ENCODE measurements at places on chromosomes 13 and 19.

GRCh38 chr19:41133260-41133659 lies 19.0 kb downstream of the CYP2F1 start:
- DNase-seq = no peak

- DNase-seq = no peak
Observed at GRCh38 chr13:77740931-77741596, 43.6 kb downstream of the SLAIN1 start.

DNA sequence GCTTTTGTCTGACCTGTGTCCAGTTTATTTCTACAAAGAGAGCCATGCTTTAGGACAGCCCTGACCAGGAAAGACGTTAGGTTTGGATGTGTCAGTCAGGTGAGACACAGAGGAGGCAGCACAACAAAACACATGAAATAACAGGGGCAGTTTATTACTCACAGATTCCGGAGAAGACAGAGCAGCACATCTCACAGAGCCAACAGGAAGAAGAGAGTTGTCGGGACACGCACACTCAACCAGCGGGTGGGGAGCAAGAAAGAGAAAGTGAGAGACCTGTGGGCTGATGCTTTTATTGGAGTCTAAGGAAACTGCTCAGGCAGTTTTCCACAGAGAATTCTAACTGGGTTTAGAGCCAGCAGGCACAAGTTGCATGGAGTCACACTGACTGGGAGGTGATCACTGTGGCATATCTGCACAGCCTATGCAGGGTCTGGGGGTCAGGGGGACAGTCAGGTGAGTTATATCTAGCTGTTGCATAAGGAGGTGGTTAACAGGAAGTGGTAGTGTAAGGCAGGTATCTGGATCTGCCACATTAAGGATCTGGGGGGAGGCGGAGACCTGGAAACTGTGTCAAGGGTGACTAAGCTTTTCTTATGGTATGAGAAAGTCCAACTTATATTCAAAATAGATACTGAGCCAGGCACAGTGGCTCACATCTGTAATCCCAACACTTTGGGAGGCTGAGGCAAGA lies 24.1 kb upstream of the CEACAM20 start:
- no peak for DNase-seq

DNA sequence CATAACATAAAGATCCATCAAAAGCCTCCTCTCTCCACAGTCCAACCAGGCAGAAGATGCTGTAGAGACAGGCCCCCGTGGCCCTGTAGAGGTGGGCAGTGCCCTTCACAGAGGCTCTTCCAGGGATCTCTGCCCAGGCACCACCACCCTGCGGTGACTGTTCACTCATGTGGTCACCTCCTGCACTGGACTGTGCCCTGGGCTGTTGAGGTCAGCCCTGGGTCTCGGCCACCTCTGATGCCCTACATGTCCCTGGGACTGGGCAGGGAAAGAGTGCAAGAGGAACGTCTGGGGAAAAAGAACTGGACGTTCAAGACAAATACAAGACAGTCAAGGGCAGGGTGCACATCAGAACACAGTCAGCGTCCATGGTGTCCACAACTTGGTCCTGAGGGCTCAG lies 22.3 kb downstream of the PEPD start:
- no peak for DNase-seq

GRCh38 chr13:32297206-32297605 lies 18.0 kb downstream of the ZAR1L start:
- no peak for DNase-seq

DNA sequence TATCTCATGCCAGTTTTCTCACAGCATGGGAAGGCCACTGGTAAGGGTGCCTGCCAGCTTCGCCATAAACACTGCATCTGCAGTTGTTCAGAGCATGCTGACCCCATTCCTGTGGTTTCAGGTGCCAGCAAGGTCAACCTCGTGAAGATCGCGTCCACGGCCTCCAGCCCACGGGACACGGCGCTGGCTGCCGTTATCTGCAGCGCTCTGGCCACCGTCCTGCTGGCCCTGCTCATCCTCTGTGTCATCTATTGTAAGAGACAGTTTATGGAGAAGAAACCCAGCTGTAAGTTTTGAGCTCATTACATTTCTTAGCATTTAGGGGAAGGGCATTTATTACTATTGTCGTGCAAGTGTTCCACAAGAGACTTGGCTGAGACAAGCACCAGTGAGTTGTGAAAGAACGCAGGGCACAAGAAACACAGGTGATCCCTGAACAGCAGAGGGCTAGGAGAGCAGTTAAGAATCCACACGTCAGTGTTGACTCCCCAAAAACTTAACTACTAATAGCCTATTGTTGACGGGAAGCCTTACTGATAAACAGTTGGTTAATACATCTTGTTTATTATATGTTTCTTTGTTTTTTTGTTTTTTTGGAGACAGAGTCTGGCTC lies 88.8 kb downstream of the TNFRSF19 start:
- DNase-seq = no peak

DNA sequence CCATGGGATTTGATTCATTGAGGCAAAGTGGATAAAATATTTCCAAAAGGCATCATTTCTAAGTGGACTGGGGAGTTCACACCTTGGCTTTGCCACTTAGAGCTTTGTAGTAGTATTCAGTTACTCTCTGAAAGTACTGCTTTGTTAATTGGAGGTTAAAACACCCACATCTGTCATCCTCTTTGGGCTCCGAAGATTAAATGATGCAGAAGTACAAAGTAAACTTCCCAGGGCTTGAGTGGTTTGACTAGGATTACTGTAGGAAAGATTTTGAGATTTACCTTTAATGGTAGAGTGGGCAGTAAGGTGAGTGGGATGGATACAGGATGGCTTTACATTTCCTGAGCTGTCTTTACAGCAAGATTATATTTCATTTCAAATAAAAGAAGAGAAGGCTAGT lies 42.4 kb downstream of the WASF3 start:
- no peak for DNase-seq

- peak; percentile 60 for DNase-seq
Observed at GRCh38 chr13:51068501-51068900, 42.6 kb downstream of the C13orf42 start.

Measured in DND-41 (cell line).